Stimulated activated CD8-positive, alpha-beta memory T cell treated with anti-CD3 and anti-CD28 coated beads, Interleukin-4, amount 100 ng/mL, for 1 hour (primary cell): ENCODE measurements at places on chromosomes 4 and X.

DNA sequence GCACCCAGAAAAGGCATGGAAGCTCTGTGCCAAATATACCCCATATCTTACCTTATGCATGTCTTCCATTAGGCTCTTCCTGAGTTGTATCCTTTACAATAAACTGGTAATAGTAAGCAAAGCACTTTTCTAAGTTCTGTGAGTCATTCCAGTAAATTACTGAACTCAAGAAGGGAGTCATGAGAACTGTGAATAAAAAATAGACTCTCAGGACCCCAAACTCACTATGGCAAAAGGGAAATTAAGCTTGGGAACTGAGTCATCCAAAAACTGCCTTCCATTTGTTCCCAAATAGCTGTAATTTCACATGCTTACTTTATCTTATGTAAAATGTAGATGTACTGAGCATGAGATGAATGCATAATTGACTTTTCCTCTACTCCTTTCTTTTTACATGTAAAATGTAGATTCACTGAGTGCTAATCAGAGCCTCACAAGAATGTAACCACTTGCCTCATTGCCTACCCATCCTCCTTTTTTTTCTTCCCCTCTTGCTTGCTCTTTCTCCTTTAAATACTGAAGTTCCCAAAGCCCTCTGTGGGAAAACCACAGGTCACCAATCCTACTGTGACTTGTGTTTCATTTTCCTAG is 8.1 kb downstream of the TCEAL3 start:
- no peak for DNase-seq

DNA sequence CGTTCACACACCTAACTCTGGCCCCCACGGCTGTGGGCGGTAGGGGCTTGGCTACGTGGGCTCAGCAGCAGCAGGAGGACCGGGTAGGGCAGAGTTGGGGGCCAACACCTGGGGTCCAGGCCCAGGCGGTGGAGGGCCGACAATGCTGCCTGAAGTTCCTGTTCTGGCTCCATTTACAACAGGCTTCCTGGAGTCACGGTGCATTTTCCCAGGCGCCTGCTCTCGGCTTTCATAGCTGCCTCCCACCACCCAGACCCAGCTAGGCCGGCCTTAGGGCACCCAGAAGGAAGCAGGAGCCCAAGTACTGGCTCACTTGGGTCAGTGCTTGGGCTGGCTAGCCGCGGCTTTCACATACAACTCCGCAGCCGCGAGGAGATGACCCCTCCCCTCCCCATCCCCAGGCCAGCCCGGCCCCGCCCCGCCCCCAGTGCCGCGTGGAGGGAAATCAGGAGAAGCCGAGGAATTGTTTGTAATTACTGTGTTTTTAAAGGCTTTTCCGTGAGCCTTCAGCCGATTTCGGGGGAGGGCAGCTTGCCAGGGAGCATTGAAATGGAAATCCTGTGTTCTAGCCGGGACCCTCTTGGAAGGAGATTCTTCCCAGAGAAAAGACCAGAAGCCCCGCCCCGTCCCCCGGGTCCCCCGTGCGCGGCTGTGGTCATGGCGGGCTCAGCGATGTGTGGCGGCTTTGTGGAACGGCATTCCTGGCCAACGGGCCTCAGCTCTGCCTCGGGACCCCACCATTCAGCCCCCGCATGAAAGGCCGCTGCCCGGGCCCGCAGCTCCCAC is 28.5 kb downstream of the PJA1 start:
- no peak for DNase-seq

GRCh38 chrX:70089604-70090297 is 27.5 kb downstream of the OTUD6A start:
- DNase-seq: no peak

DNA sequence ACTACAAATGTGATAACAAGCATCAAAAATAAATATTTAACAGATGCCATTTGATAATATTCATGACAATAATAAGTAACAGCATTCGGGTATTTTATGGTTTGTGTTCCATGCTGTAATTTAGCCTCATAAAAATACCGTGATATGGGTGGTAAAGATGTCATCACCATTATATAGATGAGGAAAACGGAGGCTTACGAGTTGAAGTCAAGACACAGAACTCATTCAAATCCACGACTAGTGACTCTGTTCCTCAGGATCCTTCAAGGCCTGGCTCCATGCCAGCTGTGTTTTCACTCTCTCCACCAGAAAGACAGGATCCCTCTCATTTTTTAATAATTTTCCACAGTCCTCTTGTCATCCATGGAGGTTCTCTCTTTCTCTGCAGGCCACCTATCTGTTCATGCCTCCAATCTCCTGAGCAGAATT is 94.5 kb downstream of the APBB2 start:
- no peak for DNase-seq

DNA sequence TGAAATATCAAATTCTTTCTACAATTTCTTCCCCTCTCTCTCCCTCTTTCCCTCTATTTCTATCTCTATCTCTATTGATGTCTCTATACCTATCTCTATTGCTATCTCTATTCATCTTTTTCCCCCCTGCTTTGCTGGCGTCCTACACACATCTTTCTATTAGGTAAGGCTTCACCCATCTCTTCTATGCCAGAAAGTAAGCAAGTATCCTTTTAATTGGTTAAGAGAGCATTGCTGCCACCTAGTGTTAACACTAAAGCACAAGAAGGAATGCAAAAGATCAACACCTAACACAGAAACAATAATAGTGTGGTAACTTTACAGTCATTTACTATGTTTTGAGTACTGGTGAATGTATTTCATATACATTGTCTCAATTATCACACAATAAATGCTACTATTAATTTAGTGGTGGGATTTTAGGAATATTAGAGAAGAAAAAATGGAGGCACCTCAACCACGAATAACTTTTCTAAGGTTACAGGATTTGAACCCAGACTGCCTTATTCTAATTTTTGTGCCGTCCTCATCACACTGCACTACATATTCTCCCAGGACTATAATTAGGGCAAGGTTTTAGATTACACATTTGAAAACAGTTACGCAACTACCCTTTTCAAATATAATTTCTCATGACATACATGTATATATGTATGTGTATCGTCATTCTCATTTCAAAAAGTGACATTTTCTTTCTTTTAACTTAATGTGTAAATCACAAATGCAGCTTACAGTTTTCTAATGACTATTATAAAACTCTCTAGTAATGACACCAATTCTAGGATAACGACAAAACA is 3.7 kb upstream of the C4orf36 start:
- DNase-seq: no peak

DNA sequence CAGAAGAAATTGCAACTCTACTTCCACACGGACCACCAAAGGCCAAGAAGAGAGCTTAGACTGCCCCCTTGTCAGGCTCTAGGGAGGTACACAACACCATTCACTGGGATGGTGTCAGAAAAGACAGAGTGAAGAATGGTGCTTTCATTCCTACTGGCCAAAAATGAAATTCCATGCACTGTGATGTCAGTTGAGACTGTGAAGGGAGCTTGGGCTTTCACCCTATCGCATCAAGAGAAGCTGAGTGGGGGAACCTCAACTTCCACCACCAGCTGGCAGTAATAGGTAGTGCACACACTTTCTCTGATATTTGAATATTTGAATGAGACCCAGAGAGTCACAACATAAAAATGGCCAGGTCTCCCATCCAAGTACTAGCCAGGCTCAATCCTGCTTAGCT is 65.9 kb downstream of the ZNF711 start:
- no peak for DNase-seq

- no peak for DNase-seq
Measured at GRCh38 chr4:19557161-19557560, 694.5 kb upstream of the SLIT2 start.

DNA sequence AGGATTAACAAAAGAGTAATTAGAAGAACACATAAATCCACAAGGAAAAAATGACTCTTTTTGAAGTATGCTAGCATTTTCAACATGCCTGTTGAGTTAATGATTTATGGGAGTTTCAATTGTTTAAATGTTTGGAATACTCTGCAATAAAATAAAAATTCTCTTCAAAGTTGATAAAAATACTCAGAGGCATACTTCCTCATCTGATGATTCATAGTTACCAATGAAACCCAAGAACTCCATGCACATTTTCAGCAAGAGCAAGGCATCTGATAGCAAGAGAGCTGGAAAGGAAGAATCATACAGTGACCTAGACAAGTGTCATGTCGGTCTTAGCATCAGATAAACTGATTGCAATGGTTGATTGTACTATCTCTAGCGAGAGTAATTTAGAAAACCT is 443.7 kb upstream of the ATOH1 start:
- no peak for DNase-seq

DNA sequence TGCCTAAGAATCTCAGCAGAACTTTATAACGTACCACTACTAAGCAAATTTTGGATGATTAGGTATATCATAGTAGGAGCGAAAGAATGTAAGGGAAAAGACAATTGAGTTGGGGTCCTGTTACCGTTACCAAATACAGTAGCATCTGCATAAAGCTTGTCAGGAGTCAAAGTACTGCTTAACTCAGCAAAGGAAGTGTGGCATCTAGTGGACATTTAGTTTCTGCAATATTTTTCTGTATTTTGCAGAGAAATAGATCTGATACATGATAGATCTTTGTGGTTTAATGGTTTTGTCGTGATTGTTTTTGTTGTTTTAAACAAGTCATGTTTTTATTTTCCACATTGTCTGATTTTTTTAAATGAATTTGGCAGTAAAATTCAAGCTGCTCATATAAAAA is 81.0 kb upstream of the SMARCAD1 start:
- DNase-seq: no peak

GRCh38 chrX:150502979-150503897 is 65.2 kb upstream of the MTM1 start:
- DNase-seq: no peak

- DNase-seq: no peak
Measured at GRCh38 chr4:152266831-152267480, 268.9 kb downstream of the FBXW7 start.

- no peak for DNase-seq
Measured at GRCh38 chr4:22356987-22357596, 158.8 kb downstream of the ADGRA3 start.

GRCh38 chr4:6354119-6354518 is 84.5 kb downstream of the WFS1 start:
- DNase-seq: no peak

DNA sequence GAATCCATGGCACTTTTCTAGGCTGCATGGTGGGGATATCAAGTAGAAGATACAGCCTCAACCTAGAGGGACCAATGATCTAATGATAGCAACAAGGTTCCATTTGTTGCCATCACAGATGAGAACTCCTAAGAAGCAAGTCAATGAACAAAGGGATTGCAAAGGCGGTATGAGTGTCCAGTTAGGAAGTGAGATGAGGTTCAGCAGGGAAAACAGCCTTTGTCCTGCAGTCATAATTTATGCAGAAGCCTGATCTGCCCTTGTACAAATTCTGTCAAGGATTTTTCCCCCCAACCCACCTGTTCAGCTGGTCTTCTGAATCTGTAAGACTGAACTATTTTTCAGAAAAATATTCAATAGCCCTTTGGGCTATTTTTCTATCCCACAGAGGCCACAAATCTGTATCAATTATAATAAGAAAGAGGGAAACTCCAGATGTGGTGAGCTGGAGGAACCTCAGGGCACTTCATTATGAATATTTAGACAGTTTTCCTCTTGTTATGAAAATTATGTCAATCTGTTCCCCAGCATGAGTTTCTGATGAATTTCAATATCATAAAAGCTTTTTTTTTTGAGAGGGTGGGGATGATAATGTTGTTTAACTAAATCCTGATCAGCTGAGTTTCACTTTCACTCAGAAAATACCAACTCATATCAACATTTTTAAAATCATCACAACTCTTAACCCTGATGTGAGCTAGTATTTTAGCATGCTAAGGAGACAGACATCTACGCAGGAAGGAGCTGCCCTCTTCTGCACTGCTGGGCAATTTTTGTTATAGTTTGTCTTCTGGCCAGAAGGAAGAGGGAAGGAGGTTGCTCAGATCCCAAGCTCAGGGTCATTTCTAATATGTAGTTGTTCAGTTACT is 127.2 kb upstream of the MAP3K15 start:
- no peak for DNase-seq

DNA sequence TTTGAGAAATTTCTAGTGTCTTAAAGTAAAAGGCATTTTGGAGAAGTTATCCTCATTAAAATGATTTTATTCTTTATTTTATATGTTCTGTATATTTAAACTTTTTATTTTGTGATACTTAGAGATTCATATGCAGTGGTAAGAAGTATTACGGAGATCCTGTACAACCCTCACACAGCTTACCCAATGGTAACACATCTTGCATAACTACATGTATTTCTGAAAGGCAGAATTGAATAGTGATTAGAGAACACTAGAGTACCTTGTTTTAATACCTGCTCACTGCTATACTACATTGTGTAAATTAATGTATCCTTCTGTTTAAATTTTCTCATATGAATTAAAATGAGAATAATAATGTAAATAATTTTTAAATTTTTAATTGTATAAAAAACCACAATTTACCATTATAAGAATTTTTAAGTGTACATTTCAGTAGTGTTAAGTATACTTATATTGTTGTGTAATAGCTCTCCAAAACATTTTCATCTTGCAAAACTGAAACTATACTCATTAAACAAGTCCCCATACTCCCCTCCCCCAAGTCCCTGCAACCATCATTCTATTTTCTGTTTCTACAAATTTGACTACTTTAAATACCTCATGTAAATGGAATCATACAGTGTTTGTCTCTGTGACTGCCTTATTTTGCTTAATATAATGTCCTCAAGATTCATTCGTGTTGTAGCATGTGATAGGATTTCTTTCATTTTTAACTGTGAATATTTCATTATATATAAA is 45.4 kb downstream of the INTS12 start:
- DNase-seq: no peak

DNA sequence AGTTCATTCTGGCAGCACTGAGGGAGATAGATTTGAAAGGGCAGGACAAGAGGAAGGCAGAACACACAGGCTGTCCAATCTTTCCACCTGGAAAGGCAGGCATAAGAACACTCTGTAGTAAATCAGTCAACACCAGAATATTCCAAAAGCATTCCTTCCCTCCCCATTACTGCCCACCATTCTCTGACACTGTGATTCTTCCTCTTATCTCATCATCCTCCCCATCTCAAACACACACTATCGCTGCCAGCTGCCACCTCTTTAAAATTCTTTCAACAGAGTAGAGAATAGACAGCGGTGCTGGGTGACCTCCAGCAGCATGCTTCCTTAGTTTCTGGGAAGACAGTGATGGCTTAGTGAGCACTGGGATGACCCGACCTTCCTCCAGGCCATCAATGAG is 53.7 kb upstream of the MYOZ2 start:
- no peak for DNase-seq

DNA sequence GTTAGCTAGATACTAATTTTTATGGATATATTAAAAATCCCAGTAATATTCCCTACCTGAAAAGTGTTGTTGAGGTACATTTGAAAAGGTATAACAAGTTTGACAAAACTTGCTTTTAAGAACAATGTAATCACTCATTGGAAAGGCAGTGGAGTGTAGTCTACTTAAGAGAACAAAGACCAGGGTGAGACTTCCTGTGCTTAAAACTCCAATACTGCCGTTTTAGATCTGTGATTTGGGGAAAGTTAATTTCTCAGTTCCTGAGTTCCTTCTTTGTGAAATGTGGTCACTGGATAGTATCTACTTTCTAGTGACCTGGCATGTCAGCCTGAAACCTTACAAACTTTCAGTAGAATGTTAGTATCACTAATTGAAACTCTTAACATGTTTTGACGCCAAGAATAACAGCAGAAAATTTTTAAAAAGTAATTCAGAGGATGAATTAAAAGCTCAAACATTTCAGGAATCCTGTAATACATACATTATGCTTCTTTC is 56.8 kb downstream of the PCDH7 start:
- DNase-seq: no peak

GRCh38 chr4:41745292-41746024 is 3.1 kb downstream of the PHOX2B start:
- no peak for DNase-seq

- no peak for DNase-seq
Measured at GRCh38 chr4:180422989-180423711, 1820.1 kb upstream of the TENM3 start.

GRCh38 chr4:158836002-158836369 is 67.2 kb downstream of the FNIP2 start:
- DNase-seq: no peak
